Stimulated activated CD4-positive, alpha-beta T cell treated with anti-CD3 and anti-CD28 coated beads, Interleukin-2, amount 100 ng/mL, for 4 hours (primary cell): ENCODE measurements at places on chromosomes 2 and 18.

GRCh38 chr18:56089612-56090258 lies 501.7 kb upstream of the TCF4 start:
- DNase-seq = no peak

- DNase-seq = no peak
These were observed 7.7 kb upstream of the POU3F3 start for GRCh38 chr2:104845946-104846785.

DNA sequence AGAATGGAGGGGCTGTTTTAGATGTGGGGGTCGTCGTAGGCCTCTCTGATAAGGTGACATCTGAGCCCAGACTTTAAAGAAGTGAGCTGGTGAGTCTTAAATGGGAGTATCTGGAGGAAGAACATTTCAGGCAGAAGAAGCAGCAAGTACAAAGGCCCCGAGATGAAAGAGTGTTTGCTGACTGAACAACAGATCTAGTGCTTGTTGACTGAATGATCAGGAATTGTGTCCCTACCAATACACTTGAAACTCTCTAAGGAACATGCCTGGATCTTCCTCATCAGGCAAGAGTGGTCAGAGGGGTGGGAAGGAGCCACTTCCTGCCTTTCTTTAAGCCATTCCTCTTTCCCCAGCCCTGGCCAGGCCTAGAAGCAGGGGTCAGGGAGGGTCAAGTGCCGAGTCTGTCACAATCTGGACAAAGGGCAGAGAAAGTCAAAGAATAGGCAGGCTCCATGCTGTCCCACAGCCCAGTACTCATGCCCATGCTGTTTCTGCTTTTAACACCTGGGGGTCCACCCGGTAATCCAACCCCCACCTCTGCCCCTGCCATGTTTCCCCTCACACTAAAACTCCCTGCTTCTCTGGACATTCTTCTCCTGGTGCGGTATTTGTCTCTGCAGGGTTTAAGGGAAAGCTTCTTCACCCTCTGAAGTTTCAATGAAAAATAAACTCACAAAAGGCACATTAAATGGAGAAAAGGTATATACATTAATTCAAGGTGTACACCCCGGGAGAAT lies 3.0 kb upstream of the TMEM37 start:
- DNase-seq = no peak

DNA sequence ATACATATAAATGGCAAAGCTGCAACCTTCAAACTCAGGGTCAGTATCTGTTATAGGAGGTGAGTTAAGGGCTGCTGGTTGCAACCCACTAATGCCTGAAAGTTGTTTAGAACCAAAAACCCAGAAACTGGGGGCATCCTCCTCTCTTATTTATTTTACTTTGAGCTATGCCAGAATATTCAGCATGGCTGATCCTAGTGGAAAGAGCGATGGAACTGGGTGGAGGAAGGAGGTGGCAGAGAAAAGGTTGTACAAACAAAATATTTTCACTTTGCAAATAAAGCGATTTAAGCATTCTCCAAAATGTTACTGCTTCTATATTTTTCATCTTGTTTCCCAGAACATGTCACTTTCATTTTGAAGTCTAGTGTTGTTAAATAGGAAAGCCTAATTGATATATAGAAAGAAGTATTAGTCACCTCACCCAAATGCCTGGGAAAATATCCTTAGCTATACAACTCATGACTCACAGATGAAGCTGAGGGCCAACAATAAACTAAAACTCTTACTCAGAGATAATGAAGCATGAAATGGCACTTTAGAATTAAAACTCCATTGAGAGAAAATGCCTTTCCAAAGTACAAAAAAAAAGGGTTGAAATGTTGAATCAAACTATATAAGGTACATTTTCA lies 251.4 kb upstream of the UBE2E3 start:
- no peak for DNase-seq

DNA sequence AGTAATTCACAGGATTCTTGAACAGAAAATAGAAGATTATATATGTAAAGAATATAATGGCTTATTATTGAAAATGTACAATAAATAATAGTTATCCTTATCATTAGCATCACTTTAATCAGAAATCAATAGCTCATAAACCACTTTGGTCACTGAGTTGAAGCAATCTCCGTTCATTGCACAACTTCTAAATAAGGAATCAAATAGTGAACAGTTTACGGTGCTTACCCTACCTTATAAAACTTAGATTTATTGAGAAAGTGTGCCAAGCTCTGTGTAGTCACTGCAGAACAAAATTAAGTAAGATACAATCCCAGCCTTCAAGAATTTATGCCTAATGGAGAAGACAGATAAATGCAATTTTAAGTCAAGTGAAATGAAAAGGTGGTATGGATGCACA lies 6.7 kb downstream of the VSNL1 start:
- DNase-seq = no peak

GRCh38 chr2:16187482-16187817 lies 247.1 kb downstream of the MYCN start:
- DNase-seq = no peak

- DNase-seq = no peak
These were observed 160.2 kb downstream of the PXDN start for GRCh38 chr2:1584051-1584531.

GRCh38 chr2:45935791-45936622 lies 284.5 kb downstream of the PRKCE start:
- DNase-seq = peak; percentile 3

- no peak for DNase-seq
These were observed 33.1 kb upstream of the STON1 start for GRCh38 chr2:48496849-48497248.

DNA sequence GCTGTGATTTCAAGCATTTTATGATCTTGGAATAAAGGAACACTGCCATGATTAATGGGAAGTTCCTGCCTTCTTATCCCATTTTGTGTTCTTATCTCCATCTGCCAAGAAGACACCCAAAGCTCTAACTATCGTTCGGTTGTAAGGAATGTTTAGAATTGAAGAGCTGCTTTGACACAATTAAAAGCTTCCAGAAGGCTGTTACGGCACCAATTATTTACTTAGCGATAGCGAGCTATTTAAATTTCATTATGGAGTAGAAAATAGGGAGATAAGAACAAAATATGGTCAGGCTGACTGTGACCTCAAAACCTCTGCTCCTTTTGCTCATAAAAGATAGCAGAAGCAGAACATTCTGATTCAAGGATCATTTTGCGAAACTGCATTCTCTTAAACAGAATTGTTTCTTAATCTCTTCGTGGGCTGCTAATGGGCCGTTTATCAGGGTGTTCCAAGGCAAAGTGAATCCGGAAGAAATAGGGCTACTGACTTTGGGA lies 101.6 kb downstream of the SLC4A3 start:
- DNase-seq = no peak

DNA sequence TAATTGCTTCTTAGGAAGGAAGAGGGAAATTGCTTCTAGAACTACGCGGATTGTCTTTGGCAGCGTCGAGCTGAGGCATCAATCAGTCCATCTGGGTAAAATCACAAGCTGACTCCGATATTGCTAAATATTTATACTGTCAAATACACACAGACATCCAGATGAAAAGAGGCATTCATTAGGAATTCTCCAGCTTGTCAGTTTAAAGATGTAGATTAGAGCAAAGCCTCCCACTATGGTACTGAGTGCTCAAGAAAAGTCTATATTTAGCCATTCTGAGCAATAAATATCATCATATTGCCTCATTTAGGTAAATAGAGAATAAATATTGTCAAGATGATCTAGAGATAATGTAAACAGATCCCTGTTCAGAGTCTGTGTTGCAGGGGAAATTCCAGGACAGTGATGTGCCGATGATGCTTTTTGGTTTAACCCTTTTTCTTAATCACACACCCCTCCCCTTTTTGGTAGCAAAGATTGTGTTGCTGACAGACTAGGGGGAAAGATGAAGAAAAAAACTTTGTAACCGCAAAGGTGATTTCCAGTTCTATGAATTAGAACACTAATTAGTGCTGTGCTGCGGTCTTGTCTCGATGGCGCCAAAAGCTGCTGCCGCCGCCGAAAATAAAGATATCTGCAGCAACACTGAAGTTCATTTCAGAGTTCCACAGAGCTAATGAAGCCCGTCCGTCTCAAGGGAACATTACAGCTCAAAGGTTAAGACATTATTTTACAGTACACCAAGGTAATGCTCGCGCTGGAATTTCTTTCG lies 171.8 kb downstream of the PTGR3 start:
- DNase-seq = no peak

- no peak for DNase-seq
These were observed 16.8 kb upstream of the KCNJ3 start for GRCh38 chr2:154681741-154682140.

DNA sequence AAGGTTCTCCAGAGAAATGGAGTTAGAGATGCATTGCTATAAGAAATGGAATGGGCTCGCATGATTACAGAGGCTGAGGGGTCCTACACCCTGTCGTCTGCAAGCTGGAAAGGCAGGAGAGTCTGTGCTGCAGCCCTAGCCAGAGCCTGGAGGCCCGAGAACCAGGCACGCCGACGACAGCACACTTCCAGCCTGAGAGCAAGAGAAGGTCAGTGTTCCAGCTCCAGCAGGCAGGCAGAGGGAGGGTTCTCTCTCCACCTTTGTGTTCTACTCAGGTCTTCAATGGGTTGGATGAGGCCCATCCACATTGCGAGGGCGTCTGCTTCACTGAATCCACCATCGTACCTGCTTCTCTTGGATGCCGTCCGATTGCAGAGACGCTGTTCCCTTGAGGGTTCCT lies 177.6 kb upstream of the HDAC4 start:
- no peak for DNase-seq

- no peak for DNase-seq
These were observed 15.8 kb upstream of the EXOC6B start for GRCh38 chr2:72841462-72842125.
